Stimulated activated CD8-positive, alpha-beta memory T cell treated with anti-CD3 and anti-CD28 coated beads, Interleukin-4, amount 100 ng/mL, for 4 hours (primary cell): ENCODE measurements at places on chromosomes 5 and 9.

GRCh38 chr5:134462047-134462575 is 50.4 kb upstream of the CDKN2AIPNL start:
- DNase-seq = no peak

GRCh38 chr5:173671121-173671949 is 54.9 kb upstream of the BOD1 start:
- DNase-seq = no peak

GRCh38 chr9:72856972-72857623 is 95.8 kb downstream of the ALDH1A1 start:
- no peak for DNase-seq

DNA sequence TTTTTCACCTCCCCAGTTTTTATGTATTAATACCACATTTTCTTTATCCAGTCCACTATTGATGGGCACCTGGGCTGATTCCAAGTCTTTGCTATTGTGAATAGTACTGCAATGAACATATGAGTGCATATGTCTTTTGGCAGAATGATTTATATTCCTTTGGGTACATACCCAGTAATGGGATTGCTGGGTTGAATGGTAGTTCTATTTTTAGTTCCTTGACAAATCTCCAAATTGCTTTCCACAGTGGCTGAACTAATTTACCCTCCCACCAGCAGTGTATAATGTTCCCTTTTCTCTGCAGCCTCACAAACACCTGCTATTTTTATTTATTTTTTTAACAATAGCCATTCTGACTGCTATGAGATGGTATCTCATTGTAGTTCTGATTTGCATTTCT is 340.2 kb downstream of the ADAMTS6 start:
- DNase-seq = no peak
